ENCODE measurements at places on chromosomes 3 and 15. TPM values are rescaled to one million over a fixed set of nuclear protein-coding genes. Genes with fewer than 3 reads are reported as not detected.

Gene TMEM45A
- polyA plus RNA-seq: not detected

Gene THPO
- polyA plus RNA-seq: not detected

Gene SPG11
- polyA plus RNA-seq: 26.8 TPM

Gene CORO2B
- polyA plus RNA-seq: not detected

Gene GNAT1
- not detected for polyA plus RNA-seq

Gene GPR27
- polyA plus RNA-seq: not detected

Gene SLC2A2
- polyA plus RNA-seq: not detected

Gene SERPINI2
- not detected for polyA plus RNA-seq

Gene C3orf49
- polyA plus RNA-seq: not detected

Gene ADGRG7
- not detected for polyA plus RNA-seq

Gene ZNF197
- 4.0 TPM for polyA plus RNA-seq

Gene CDHR4
- not detected for polyA plus RNA-seq

Gene ZNF148
- polyA plus RNA-seq: 75.0 TPM

Gene ITIH1
- not detected for polyA plus RNA-seq

Gene CYP1A2
- not detected for polyA plus RNA-seq

Gene ZBBX
- polyA plus RNA-seq: not detected

Gene GHSR
- not detected for polyA plus RNA-seq

Gene RTP1
- polyA plus RNA-seq: not detected

Gene GP9
- polyA plus RNA-seq: not detected

Gene GOLGA6L4
- not detected for polyA plus RNA-seq

Gene ATP8B4
- not detected for polyA plus RNA-seq

Gene CACNA1D
- polyA plus RNA-seq: not detected

Gene GRK7
- polyA plus RNA-seq: not detected

Gene PGBD4
- polyA plus RNA-seq: 1.7 TPM

Gene A4GNT
- polyA plus RNA-seq: not detected

Gene GOLGA6L7
- not detected for polyA plus RNA-seq

Gene TASOR
- 38.4 TPM for polyA plus RNA-seq

Gene CFAP92
- polyA plus RNA-seq: not detected

Data from CD4-positive, CD25-positive, alpha-beta regulatory T cell (primary cell).